IMR-90 (cell line): ENCODE measurements at places on chromosomes 16 and 17. TPM values are rescaled to one million over a fixed set of nuclear protein-coding genes. Genes with fewer than 3 reads are reported as not detected.
A peak's percentile ranks its signal among the peaks of the same experiment; 100 is the strongest.

DNA sequence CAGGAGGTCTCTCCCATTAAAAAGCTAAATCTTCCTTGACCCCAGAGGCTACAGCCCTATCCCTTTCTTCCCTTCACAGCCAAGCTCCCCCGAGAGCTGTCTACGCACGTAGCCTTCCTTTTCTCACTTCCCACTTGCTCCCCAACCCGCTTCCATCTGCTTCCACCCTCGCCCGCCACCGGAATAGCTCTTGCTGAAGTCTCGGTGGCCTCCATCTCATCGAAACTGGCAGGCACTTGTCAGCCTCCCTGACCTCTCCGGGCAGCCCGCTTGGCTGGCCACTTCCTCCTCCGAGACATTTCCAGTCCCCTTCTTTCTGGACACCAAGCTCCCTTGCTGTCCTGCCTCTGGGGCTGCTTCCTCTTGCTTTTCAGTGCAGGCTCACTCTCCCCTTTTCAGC is 10.7 kb upstream of the EPOP start:
- no peak for DNase-seq

DNA sequence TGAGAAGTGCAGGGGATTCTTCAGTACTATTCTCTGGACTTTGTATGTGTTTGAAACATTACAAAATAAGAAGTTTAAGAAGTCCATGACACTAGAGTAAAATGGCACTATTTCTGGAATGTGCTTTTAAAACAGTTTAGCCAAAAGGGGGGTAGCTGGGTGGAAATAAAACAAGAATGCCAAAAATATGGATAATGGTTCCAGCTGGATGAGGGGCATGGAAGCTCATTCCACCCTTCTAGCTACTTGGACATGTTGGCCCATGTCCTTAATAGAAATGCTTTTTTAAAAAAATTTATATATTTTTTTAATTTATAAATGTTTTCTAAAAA is 13.1 kb downstream of the ZC3H7A start:
- no peak for DNase-seq

GRCh38 chr17:8016632-8017424 is 14.4 kb downstream of the GUCY2D start:
- DNase-seq: no peak

Gene PCYT2
- 38.5 and 43.0 TPM in 2 replicates for polyA plus RNA-seq

DNA sequence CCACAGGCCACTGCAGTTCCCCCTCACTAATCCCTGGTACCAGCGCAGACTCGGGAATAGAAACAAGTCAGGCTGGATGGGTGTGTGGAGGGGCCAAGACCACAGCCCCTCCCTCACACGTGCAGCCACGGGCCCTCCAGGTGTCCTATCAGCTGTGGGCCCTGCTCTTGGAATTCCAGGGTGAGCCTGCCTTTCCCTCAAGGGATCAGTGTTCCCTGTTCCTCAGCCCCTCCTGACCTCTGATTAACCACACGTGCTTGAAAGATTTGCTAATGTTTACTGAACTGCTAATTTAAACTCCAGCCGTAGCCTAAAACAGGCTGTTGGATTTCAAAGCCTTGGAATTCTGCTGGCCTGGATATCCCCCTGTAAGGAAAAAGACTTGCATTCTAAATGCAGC is 146.4 kb downstream of the SOCS1 start:
- peak; percentile 79 for DNase-seq
